ENCODE measurements at places on chromosomes 12 and 14. TPM values are rescaled to one million over a fixed set of nuclear protein-coding genes. Genes with fewer than 3 reads are reported as not detected.
A peak's percentile ranks its signal among the peaks of the same experiment; 100 is the strongest.

DNA sequence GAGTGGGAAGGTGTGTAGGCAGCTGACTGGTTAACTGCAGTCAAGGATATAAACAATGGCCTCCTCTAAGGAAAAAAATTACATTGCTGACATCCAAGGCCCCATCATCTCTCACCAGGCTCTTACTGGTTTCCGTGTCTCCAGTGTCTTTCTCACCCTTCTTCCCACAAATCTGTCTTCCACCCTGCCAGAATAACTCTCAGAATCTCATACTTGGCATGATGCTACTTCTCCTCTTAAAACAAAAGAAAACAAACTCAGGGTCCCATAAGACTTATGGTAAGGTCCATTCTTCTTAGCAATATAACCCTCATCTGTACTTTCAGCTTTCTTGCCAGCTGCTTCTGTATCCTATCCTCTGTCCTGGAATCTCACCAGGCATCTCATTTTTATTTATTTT is 68.9 kb downstream of the SUSD6 start:
- no peak for DNase-seq

GRCh38 chr12:123150275-123150743 is 581 bp downstream of the PITPNM2 start:
- DNase-seq, result no peak

DNA sequence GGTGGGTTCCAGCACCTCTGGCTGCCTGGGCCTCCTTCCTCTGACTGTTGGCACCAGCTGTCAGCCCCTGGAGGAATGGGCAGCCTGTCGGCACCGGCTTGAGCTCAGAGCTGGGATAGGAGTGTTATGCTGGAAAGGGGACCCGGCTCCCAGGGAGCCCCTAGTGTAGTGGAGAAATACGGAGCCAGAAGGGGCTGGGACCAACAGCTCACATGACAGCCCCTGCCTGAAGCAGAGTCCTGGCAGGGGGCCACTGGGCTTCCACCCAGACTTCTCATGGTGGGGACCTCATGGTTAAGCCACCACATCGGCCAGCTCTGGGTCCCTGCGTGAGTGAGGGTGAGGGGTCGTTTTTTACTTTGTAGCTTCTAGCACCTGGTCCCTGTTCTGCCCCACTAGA is 174.5 kb downstream of the TSPAN9 start:
- DNase-seq, result no peak

- peak; percentile 79 for DNase-seq
Observed at GRCh38 chr14:71240171-71240570, 332.9 kb downstream of the PCNX1 start.

DNA sequence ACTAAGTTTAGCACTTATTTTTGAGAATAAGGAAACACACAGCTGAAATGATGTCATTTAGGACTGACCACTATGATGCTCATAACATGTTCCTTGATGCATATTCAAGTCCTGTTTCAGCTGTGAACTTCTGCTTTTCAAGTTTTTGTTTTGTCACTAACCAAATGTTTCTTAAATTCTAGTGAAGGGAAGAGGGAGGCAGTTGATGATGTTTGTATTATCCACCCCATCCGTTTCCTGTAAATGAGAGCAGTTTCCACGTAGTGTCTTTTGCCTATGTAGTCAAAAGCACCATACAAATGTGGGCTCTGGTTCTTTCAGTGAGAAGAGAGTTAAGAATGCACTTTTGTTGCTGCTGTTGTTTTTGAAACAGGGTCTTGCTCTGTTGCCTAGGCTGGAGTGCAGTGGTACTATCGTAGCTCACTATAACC is 491.8 kb downstream of the PCNX1 start:
- no peak for DNase-seq

GRCh38 chr12:100359822-100360221 is 2.9 kb downstream of the SLC17A8 start:
- no peak for DNase-seq

- no peak for DNase-seq
Observed at GRCh38 chr14:35742032-35742371, 67.1 kb downstream of the RALGAPA1 start.

DNA sequence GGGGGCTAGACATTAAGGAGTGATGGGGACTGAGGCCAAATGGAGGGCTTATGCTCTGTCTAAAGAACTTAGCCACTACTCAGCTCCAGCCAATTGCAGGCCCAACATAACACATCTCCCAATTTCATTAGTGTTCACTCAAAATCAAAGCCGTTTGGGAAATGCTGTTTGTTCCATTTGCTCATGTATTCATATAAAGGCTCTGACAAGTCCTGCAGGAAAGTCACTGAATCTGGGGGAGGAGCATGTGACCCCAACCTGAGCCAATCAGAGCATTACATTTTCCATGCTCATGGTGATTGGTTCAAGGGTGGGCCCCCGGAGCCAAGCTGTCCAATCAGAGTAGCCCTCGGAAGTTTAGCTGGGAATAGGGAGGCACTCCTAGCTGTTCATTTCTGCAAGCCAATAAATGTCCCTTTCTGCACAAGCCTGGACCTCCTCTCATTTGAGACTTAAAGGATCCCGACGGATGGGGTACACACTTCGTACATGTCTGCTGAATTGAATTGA is 20.9 kb downstream of the SDSL start:
- DNase-seq, result no peak

DNA sequence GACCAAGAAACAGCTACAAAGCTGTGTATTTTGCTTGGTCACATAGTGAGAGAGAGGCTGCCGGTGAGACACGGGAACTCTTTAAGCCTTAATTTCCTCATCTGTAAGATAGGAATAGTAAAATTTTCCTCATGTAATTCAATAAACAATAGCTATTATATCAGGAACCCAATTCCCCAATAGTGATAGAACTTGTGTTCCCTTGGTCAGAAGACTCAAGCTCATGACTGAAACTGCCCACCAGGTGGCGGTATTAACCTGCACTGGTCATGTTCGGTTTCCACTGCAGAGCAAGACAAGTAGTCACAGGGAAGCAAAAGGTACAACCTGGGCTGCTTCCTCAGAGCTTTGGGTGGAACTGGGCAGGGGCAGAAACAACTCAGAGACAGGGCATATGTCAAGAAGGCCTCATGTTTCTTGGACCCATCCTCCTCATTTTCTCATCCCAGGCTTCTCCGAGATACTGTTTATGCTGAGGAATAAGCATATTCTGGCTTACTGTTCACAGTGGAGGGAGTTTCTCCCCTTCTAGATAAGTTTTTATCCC is 4.2 kb upstream of the AJUBA start:
- peak; percentile 83 for DNase-seq

DNA sequence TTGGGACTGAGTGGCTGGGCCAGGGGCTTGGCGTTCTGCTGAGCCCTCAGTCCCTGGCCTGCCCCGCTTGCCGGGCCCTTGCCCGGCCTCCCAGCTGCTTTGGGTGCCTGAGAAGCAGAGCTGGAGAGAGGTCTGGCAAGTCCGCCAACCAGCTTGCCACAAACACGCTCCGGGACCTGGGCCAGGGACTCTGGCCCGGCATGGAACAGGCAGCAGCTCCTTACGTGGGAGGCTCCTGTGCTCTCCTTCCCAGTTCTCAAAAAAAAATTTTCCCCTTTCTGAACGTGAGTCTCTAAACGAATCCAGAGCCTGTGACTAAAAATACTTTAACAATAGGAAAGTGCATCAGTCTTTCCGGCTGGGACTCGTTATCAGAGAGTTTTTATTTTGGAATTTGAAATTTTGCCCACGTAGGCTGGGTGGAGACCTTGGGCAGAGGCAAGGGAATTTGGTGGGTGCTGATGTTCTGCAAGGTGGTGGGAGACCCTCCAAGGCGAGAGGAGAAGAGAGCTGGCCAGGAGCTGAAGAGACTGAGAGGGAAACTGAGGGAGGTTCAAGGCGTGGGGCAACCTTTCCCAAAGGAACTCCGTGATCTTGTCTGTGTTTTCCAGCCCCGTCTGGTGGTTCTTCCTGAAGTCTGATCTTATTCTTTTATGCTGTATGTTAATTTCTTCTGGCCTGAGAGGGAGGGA is 6.8 kb upstream of the NR4A1 start:
- peak; percentile 85 for DNase-seq

DNA sequence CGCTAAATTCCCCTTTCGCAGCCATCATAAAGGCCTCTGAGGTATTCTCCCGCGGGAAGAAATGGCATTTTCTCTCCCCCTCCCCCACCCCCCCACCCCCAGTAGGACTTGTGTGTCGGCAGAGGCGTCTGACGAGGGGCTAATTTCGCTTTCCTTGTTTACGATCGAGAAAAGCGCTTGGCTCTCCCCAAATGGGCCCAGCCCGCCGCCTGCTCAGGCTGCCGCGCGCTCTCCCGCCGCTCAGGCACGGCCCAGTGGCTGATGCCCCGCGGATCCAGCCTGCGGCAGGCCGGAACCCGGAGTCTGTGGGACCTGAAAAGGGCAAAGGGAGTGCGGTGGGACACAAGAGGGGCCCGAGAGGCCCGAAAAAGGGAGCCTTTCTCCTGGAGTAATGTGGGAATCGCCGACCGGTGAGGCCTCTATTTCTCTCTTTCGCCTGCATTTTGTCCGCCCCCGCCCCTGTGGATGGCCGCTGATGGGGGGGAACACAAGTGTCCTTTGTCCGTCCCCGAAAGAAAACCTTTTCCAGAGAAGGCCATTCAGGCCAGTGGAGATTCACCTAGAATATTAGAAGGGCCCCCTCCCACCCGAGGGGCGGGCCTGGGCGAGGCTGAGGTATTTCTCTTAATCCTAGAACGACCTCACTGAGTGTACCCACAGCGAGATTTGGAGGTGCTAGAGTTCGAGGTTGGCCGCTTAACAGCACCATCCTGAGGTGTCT is 9.0 kb upstream of the HOXC6 start:
- DNase-seq, result no peak

The DPF3 gene
- 1.7 TPM for total RNA-seq

The TAS2R19 gene
- 2.0 TPM for total RNA-seq

The KRT3 gene
- not detected for total RNA-seq

The RPS26 gene
- total RNA-seq, result 37.9 TPM

The KLC1 gene
- 152 TPM for total RNA-seq

The ZNF26 gene
- total RNA-seq, result 7.5 TPM

The GPR162 gene
- 12.7 TPM for total RNA-seq

The SMCO2 gene
- total RNA-seq, result 0.52 TPM

The TNFAIP2 gene
- total RNA-seq, result 76.5 TPM

The TSHR gene
- 0.15 TPM for total RNA-seq

All from left lung (tissue), 14 donors.